GM06990 (cell line): ENCODE measurements at places on chromosomes 2 and 18.

DNA sequence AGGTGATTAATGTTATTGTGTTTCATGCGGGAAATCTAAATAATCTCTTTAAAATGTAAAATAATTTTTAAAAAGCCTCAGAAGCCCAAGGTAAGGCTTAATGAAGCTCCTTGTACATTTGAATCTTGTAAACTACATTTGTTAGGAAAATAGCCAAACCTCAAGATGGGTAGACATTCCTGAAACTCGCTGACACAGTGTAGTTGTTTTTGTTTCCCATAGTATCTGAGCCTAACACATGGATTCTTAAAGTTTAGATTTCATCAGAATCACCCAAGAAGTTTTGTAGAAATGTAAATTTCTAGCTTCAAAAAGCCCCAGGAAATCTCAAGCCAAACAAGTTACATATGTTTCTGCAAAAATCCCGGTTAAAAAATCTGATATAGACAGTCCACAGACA is 1221.1 kb upstream of the ACVR2A start:
- no peak for DNase-seq

DNA sequence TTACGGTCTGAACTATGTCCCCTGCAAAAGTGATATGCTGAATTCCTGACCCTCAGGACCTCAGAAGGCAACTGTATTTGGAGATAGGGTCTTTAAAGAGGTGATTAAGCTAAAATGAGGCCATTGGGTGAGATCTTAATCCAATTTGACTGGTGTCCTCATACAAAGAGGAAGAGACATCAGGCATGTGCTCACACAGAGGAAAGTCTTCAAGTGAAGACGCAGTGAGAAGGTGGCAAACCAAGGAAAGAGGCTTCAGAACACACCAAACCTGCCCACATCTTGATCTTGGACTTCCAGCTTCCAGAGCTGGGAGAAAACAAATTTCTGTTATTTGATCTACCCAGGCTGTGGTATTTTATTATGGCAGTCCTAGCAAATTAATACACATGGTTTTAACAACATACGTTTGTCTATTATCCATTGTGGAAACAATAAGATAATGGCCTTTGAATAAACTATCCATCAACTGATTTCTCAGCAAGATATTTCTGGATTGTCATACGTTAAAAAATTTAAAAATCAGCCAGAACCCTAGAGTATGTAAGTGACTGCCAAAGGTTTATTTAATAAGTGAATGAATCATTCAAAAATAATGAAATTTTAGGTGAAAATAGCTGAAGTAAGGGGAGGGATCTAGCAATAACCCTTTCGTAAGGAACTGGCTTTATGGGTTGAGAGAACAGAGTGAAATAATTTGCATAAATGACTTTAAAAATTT is 6.5 kb downstream of the WIPF1 start:
- no peak for DNase-seq

DNA sequence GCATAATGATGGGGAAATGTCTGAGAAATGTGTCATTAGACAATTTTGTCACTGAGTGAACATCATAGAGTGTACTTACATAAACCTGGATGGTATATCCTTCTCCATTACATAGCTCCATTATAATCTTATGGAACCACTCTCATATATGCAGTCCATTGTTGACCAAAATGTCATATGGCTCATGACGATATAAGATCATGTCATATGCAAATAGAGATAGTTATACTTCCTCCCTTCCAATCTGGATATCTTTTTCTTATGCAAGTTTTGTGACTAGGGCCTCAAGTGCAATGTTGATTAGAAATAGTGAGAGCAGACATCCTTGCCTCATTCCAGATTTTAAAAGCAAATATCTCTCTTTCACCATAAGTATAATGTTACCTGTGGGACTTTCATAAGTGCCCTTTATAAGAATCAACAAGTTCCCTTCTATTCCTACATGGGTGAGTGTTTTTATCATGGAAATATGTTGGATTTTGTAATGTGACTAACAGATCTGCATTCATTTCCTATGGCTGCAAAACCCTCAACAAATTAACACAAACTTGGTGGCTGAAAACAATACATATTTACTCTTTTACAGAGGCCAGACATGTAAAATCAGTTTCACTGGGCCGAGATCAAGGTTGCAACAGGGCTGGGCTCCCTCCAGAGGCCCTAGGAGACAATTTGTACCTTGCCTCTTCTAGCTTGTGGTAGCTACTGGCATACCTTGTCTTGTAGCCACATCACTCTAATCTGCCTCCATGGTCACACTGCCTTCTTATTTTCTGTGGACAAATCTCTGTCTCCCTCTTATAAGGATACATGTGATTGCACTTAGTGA is 21.6 kb upstream of the SULT1C4 start:
- DNase-seq, result no peak

DNA sequence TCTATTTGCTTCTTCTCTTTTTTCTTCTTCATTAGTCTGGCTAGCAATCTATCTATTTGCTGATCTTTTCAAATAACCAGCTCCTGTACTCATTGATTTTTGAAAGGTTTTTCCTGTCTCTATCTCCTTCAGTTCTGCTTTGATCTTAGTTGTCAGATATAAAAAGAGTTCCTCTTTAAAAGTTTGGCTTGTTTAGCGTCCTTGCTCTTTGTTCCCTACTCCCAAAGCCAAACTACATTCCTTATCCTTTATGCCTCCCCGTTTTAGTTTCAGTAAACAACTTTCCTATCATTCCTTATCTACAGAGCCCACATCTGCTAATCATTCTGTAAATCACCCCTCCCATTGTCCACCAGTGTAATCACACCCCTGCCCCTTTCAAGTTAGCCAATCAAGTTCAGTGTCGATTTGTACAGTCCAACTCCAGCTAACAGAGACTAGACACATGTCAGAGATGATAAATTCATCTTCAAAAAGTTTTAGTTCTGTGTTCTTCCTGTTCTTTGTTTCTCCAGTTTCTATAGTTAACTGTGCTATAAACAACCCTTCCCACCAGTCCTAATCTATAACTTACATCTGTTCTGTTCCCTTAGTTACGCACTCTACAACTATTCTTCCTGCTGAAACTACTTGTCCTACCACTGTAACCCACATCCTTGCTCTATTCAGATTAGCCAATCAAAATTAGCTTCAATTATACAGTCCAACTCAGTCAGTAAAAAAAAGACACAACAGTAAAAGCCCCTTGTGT is 44.4 kb downstream of the TFPI start:
- DNase-seq, result no peak

DNA sequence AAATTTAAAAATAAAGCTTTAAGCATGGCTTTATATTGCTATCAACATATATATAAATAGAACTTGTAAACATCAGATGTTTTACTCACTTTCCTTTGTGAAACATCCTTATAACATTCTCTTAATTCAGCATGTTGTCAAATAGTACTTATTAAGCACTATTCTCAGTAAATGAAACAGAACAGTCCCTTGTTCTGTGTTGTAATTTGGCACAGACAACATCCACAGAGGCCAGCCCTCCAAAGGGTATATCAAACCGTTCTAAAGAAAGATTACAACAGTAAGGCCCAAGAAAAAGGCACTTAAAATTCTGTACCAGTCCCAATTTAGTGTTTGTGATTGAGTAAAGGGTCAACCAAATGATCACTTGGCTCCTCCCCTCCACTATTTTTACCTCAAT is 46.0 kb downstream of the GAREM1 start:
- DNase-seq, result no peak

- no peak for DNase-seq
Observed at GRCh38 chr18:11237066-11237465, 87.7 kb upstream of the PIEZO2 start.

GRCh38 chr2:241041589-241042158 is 43.3 kb downstream of the SNED1 start:
- DNase-seq, result peak; percentile 83

DNA sequence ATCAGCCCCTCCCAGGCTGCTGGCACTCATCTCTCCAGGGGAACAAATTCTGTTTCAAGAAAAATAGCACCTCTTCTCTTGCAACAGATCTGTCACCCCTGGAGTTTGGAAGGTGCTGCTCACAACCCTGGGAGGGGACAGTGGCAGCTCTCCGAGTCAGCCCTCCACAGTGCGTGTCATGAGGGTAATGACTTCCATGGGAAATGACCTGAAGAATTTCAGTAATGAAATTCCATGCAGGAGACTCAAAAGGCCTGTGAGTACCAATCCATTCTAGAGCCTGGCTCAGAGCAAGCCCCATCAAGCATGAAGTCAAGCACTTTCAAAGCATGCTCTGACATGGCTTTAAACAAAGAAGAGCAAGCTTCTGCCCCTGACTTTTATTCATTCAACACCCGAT is 276.3 kb upstream of the PARD3B start:
- DNase-seq, result no peak

DNA sequence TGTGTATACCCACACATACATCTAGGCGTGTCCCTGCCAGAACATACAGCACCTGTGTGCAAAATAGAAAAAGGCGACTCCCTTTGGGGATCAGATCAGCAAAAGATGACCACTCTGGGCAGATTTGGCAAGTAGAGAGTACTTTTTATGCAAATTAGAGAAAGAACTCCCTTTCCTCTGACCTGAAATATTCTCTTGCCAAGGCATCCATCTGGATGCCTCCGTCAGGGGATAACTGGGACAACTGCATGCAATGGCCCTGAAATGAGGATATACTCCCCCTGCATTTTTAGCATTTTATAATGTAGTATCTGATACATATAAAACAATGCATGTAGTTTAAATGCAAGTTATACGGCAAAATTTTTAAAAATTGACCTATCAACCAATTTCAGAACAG is 247.7 kb downstream of the ICOS start:
- no peak for DNase-seq

- DNase-seq, result no peak
Observed at GRCh38 chr18:49046125-49046524, 95.4 kb upstream of the SMAD7 start.

DNA sequence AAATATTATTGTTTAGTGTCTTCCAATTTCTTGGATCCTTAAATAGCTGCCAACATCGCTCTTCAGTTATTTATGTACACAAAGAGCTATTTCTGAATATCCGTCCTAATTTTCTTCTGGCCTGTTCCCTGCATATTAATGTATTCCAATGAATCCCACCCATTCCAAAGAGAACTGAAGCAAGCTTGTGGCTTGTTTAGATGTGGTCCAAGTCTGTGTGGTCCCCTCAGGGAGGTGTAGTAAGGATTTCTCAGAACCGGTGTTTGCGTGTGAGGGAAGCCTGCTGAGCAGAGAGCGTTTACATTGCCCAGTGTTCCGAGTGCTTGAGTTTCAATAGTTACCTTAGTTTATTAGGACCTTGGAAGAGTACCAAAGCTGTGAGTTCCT is 25.1 kb upstream of the IL1R1 start:
- DNase-seq, result no peak

GRCh38 chr18:34911661-34912384 is 129.4 kb upstream of the MAPRE2 start:
- DNase-seq, result no peak

- DNase-seq, result no peak
Observed at GRCh38 chr18:24683925-24684324, 223.5 kb downstream of the HRH4 start.

DNA sequence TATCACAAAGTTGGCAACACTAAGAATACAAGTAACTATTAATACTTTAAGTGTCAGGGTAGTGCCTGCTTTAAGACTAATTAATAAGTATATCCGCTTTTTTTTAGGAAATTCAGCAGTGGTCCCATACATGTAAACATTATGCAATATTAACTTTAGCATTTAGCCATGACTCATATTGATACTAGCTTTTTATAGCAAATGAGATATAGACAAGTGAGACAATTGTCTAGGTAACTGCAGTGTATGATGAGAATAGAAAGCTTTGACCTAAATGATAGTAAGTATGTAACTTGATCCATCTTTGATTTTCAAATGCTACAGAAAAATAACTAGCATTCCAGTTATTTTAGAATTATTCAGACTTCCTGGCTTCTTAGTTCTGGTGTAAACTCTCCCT is 27.4 kb upstream of the VRK2 start:
- DNase-seq, result peak; percentile 40

GRCh38 chr2:15158532-15158931 is 402.6 kb downstream of the NBAS start:
- no peak for DNase-seq

GRCh38 chr2:146814971-146815370 is 1029.9 kb upstream of the ACVR2A start:
- DNase-seq, result no peak

DNA sequence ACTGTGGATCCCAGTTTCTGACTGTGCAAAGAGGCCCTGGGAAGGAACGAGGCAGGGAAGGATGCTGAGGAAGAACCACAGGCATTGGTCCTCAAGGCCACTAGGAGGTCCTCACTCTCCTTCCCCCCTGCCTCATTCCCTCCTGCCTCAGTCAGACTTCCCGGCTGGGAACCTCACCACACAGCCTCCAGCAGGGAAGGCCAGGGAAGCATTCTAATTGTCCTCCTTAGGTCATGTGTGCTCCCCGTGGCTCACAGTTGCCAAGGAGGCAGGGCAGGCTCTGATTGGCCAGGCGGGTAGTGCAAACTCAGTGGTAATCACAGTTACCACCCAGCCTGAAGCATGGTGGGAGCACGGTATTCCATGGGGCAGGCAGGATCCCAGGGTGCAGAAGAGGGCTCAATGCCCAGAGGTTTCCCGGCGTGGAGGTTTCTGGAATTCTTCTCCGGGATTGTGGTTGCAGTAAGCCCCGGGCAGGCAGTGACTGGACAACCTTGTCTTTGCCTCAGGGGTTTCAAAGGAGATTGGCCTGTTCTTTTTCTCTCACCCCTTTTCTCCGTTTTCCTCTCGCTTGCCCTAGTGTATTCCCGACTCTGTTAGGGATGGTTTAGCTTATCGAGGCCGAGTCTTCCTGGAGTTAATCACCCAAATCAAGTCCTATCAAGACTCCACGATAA is 27.1 kb downstream of the FER1L5 start:
- no peak for DNase-seq
